ENCODE measurements at places on chromosomes 11 and 22.
A peak's percentile ranks its signal among the peaks of the same experiment; 100 is the strongest.

GRCh38 chr22:48248901-48249455, 1486.5 kb downstream of the TBC1D22A start:
- no peak for DNase-seq

DNA sequence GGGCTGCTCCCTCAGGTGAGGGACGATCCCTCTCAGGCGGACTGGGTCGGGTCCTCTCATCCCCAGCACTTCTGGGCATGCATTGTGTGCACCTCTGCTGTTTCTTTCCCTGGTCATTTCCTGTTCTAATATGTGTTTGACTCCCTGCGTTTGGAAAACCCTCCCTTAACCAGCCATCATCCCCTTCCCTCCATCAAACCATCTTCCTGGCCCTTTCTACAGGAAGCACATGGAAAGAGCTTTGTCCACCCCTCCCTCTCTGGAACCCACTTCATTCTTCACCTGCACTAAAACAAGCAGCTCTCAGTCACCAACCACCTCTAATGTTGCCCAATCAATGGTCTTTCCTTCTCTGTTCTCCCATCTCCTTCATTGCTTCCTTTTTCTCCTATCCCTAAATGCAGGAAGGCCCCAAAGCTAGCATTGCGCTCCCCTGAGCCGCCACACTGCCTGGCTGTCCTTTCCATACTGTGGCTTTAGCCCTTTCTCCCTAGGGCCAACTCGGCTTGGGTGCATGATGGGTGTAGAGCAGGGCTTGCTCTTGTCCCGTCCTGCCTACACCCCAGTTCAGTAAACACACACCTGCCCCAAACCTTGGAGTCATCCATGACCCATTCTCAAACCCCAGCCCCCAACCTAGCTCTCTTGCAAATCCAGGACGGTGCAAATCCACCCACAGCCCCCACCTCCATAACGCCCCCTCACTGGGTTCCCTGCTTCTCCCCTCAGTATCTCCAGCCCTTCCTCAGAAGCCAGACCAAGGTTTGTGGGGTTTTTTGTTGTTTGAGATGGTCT, 5.4 kb upstream of the GAS2L1 start:
- no peak for DNase-seq

GRCh38 chr11:32090545-32091370, at the start of gene RCN1:
RCN1 (plus strand) TSS chr11:32091074; CDS start chr11:32091197, 123 bp downstream.
- peak; percentile 91 for DNase-seq

DNA sequence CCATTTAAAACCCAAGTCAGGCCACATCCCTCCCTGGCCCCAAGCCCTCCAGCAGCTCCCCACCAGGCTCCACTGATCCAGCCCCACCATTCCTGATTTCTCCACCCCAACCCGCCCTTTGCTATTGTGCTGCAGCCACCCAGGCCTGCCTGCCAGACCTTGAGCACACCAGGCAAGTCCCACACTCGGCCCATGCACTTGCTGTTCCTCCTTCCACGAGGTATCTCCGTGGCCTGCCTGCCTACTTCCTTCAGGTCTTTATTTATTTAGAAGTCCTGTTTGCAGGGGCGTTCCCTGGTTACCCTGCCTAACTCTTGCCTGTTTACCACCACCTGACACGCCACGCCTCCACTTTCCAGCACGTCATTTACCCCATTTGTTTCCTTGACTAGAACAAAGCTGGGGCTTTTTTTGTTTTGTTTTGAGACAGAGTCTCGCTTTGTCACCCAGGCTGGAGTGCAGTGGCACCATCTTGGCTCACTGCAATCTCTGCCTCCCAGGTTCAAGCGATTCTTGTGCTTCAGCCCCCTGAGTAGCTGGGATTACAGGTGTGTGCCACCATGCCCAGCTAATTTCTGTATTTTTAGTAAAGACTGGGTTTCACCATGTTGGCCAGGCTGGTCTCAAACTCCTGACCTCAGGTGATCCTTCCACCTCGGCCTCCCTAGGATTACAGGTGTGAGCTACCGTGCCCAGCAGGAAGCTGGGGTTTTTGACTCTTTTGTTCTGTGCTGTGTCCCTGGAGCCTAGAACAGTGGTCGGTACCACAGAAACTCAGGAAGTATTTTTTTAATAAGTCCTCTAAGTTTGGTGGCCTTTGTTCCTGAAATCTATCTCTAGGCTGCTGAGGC, 6.7 kb downstream of the CENPM start:
- DNase-seq = no peak
